ENCODE measurements at places on chromosomes 13 and 19. TPM values are rescaled to one million over a fixed set of nuclear protein-coding genes. Genes with fewer than 3 reads are reported as not detected.
A peak's percentile ranks its signal among the peaks of the same experiment; 100 is the strongest.

Gene KIR2DL3
- total RNA-seq = not detected

Gene SHANK1
- not detected for total RNA-seq

DNA sequence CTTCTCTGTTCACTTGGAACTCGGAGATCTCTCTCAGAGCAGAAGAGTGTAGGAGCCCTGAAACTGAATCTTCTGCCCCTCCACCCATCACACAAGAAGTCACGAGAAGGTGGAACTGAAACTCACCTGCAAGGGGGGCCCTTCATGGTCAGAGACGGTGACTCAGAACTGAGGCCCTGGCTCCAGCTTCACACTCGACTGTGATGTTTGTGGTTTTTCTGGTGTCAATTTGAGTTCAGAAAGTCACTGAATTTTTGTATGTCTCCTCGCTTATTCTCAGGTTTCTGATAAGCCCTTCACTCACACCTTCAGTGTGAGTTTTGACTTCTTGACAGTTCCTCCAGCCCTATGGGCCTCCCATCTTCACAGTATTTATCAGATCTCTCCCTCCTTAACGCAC lies 23.1 kb downstream of the SIGLEC5 start:
- H3K27ac ChIP-seq = no peak overlapping the region
- no peaks in the 10 kb centered on the region for H3K36me3 ChIP-seq
- H3K27me3 ChIP-seq = peaks cover 8% of the 10 kb centered on the region
- no peak for DNase-seq
- no peaks in the 10 kb centered on the region for H3K4me1 ChIP-seq

- no peak overlapping the region for H3K4me3 ChIP-seq
- no peaks in the 10 kb centered on the region for H3K4me1 ChIP-seq
- no peak for DNase-seq
Measured at GRCh38 chr19:355134-355533, 10.5 kb upstream of the MIER2 start.

GRCh38 chr19:23394511-23394910 lies 760 bp downstream of the ZNF91 start:
- no peaks in the 10 kb centered on the region for H3K27me3 ChIP-seq
- H3K27ac ChIP-seq = peak overlapping the region; percentile 99
- peaks cover 39% of the 10 kb centered on the region for H3K4me1 ChIP-seq
- DNase-seq = peak; percentile 59
- no peaks in the 10 kb centered on the region for H3K36me3 ChIP-seq
- peak overlapping the region; percentile 91 for H3K4me3 ChIP-seq

Measured in CD4-positive, alpha-beta memory T cell (primary cell).